ENCODE measurements at places on chromosomes 5 and 9.

GRCh38 chr9:106019702-106020101, 325.4 kb downstream of the TMEM38B start:
- no peak for DNase-seq
- no peak overlapping the region for H3K4me3 ChIP-seq
- no peaks in the 10 kb centered on the region for H3K4me1 ChIP-seq

DNA sequence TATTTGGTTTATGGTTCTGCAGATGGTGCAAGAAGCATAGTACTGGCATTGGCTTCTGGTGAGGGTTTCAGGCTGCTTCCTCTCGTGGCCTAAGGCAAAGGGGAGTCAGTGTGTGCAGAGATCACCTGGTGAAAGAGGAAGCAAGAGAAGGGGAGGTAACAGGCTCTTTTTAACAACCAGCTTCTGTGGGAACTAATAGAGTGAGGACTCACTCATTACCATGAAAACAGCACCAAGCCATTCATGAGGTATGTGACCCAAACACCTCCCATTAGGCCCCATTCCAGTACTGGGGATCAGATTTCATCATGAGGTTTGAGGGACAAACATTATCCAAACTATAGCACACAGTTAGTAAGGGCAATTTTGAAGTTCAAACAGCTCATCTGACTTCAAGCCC, 263.5 kb downstream of the TMEM38B start:
- peaks cover 4% of the 10 kb centered on the region for H3K27me3 ChIP-seq
- no peaks in the 10 kb centered on the region for H3K36me3 ChIP-seq
- no peak overlapping the region for H3K4me3 ChIP-seq
- H3K27ac ChIP-seq: no peak overlapping the region
- DNase-seq: no peak

DNA sequence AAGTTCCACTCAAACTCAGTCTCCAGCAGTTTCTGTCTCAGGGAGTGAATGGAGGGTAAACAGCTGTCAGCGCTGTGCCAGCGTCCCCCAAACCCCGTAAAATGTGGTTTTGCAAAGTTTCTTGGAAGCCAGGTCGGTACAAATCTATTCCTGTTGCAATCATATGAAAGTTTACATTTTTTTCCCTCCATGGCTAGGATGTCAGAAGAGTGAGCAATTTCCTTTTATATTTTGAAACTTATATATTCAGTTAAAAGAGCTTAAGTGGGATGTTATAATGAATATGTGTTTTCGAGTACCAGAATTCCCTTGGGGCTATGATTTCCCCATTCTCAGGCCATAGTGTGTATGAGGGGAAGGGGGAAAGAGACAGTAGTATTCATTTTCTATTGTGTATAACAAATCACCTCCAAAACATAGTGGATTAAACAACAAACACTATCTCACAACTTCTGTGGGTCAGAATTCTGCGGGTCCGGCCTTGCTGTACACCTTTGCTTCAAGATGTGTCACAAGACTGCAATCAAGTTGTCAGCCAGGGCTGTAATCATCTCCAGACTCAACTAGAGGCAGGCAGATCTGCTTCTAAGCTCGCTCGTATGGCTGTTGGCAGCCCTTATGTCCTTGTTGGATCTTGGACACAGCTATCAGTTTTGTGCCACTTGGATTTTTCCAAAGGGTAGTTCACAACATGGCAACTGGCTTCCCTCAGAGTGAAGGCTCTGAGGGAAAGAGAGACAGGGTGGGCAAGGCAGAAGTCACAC, 107.4 kb downstream of the SNX18 start:
- H3K4me1 ChIP-seq: peaks cover 50% of the 10 kb centered on the region
- peak overlapping the region; percentile 67 for H3K4me3 ChIP-seq
- DNase-seq: peak; percentile 10
- no peaks in the 10 kb centered on the region for H3K36me3 ChIP-seq
- H3K27ac ChIP-seq: no peak overlapping the region

GRCh38 chr5:179268966-179269693, 76.1 kb downstream of the ADAMTS2 start:
- no peaks in the 10 kb centered on the region for H3K4me1 ChIP-seq
- no peaks in the 10 kb centered on the region for H3K36me3 ChIP-seq

- no peaks in the 10 kb centered on the region for H3K4me1 ChIP-seq
- H3K4me3 ChIP-seq: no peak overlapping the region
These were observed 315.0 kb upstream of the TLE4 start for GRCh38 chr9:79256691-79257213.

DNA sequence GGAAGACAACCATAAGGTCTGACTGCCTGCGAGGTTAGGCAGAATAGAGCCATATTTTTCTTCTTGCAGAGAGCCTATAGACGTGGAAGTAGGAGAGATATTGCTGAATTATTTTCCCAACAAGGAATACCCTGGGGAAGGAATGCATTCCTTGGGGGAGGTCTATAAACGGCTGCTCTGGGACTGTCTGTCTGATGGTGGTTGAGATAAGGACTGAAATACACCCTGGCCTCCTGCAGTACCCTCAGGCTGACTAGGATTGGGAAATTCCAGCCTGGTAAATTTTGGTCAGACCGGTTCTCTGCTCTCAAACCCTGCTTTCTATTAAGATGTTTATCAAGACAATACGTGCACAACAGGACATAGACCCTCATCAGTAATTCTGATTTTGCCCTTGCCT, 617.5 kb upstream of the GRIN3A start:
- no peaks in the 10 kb centered on the region for H3K36me3 ChIP-seq
- no peaks in the 10 kb centered on the region for H3K27me3 ChIP-seq
- H3K27ac ChIP-seq: no peak overlapping the region

- peaks cover 10% of the 10 kb centered on the region for H3K36me3 ChIP-seq
- H3K4me3 ChIP-seq: peak overlapping the region; percentile 92
- peaks cover 43% of the 10 kb centered on the region for H3K4me1 ChIP-seq
These were observed 928 bp downstream of the RPL7A start for GRCh38 chr9:133348718-133349573.

- peak overlapping the region; percentile 96 for H3K4me3 ChIP-seq
- H3K27ac ChIP-seq: peak overlapping the region; percentile 99
- H3K4me1 ChIP-seq: peaks cover 46% of the 10 kb centered on the region
These were observed 1.8 kb upstream of the CKS2 start for GRCh38 chr9:89309166-89309565.

DNA sequence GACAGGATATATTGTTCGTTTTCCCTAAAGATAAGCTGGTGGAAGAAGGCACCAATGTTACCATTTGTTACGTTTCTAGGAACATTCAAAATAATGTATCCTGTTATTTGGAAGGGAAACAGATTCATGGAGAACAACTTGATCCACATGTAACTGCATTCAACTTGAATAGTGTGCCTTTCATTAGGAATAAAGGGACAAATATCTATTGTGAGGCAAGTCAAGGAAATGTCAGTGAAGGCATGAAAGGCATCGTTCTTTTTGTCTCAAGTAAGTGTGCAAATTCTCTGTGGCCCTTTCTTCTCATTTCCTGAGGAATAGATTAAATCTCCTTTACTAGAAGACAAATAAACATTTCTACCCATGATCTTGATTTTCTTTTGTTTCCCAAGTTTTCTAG, 38.0 kb downstream of the OSMR start:
- H3K4me3 ChIP-seq: no peak overlapping the region
- no peaks in the 10 kb centered on the region for H3K36me3 ChIP-seq
- no peak for DNase-seq
- H3K27ac ChIP-seq: no peak overlapping the region
- no peaks in the 10 kb centered on the region for H3K4me1 ChIP-seq

DNA sequence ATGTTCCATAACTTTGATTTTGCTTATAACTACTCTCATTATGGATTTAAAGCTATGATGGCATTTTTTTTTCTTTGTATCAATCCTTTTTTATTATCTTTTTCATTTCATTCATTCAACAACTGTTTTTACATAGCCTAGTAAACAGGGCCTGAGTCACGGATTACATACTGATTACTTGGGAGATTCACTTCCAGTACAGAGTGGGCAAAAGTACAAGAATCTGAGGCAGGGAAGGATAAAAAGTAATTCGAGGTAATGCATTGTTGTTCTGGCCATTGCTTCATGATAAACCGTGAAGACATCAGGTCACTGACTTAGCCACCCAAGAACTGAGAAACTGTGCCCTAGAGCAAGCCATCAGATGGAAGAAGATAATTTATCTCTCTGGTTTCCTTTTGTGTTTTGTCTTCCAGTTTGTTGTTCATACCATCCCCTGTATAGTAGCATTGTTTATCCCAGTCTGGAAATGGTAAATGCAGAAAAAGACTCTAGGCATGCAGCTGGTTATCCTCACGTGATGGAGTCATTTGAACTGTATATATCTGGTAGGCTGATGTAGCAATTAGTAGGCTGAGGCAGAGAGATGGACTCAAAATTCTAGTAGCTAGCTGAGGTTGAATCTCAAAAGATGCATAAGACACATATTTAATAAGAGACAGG, 145.6 kb downstream of the CNTLN start:
- H3K4me1 ChIP-seq: no peaks in the 10 kb centered on the region
- no peaks in the 10 kb centered on the region for H3K36me3 ChIP-seq
- H3K27ac ChIP-seq: no peak overlapping the region
- no peak overlapping the region for H3K4me3 ChIP-seq
- no peak for DNase-seq

GRCh38 chr5:132013006-132013689, 1.7 kb upstream of the ACSL6 start:
- H3K4me1 ChIP-seq: peaks cover 16% of the 10 kb centered on the region
- peaks cover 88% of the 10 kb centered on the region for H3K27me3 ChIP-seq
- H3K36me3 ChIP-seq: no peaks in the 10 kb centered on the region
- no peak overlapping the region for H3K27ac ChIP-seq
- no peak for DNase-seq

DNA sequence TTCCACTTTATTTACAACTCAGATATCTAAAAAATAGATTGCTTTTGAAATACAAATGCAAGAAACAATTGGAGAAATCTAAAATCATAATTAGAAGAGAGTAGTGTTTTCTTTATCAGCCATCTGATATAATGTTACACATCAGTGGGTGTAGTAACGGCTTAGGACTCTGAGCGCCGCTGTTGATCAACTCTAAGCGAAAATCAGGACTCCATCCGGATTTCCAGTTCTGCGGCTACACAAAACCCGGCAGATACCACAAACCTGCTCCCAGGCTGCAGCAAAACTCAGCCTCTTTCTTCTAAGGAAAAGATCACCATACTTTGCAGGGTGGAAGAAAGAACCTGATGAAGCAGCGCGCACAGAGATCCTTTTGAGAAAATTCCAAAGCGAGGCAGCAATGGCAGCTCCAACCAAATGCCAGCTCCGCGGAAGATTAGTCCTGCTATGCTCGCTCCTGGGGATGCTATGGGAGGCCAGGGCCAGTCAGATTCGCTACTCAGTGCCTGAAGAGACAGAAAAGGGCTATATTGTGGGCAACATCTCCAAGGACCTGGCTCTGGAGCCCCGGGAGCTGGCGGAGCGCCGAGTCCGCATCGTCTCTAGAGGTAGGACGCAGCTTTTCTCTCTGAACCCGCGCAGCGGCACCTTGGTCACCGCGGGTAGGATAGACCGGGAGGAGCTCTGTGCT, at the start of gene PCDHGA9:
Gene PCDHGA9 (plus strand): TSS at position 226 of the 691 bp plus-strand sequence. CDS start 175 bp downstream, at position 401.
- no peak within 1 kb of the TSS for H3K27ac ChIP-seq
- H3K36me3 ChIP-seq: peaks cover 37% of the 10 kb centered on the region
- peak within 1 kb of the TSS; percentile 84 for H3K4me3 ChIP-seq
- no peaks in the 10 kb centered on the region for H3K4me1 ChIP-seq
- no peak for DNase-seq
- peaks cover 78% of the 10 kb centered on the region for H3K27me3 ChIP-seq

DNA sequence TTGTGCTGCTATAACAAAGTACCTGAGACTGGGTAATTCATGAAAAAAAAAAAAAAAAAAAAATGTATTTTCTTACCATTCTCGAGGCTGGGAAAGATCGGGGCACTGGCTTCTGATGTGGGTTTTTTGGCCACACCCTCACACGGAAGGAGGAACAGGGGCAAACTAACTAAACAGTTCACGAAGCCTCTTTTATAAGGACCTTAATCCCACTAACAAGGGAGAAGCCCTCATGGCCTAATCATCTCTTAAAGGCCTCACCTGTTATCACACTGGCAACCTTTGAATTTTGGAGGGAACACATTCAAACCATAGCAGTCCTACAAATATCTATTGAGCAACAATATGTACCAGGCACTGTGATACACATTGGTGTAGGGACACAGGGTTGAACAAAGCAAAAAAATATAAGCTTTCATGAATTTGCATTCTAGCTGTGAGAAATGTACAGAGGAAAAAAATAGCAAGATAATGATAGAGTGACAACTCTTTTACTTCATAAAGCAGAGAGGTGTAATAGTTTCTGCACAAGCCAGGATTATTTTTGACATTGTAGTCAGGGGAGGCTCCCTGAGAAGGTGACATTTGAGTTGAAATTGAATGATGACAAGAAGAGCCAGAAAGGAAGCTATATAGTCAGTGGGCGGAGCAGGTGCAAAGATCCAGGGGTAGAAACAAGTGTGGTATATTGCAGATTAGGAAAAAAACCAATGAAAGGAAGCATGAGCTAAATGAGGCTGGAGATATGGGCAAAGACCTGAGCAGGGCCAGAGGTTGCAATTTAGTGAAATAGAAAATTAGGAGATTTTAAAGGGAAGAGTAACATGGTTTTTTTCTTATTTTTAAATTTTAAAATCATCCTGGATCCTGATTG, 68.1 kb upstream of the GRAMD2B start:
- no peaks in the 10 kb centered on the region for H3K36me3 ChIP-seq
- no peaks in the 10 kb centered on the region for H3K4me1 ChIP-seq
- no peak overlapping the region for H3K4me3 ChIP-seq
- DNase-seq: no peak
- H3K27ac ChIP-seq: no peak overlapping the region

- peaks cover 8% of the 10 kb centered on the region for H3K27me3 ChIP-seq
- H3K4me1 ChIP-seq: no peaks in the 10 kb centered on the region
- no peak overlapping the region for H3K27ac ChIP-seq
- H3K36me3 ChIP-seq: peaks cover 7% of the 10 kb centered on the region
- DNase-seq: no peak
These were observed 8.6 kb upstream of the MUSK start for GRCh38 chr9:110659891-110660541.

All from naive B cell (primary cell).